Effector CD8-positive, alpha-beta T cell (primary cell): ENCODE measurements at places on chromosomes 12 and 14.

- DNase-seq, result no peak
These were observed 29.2 kb downstream of the RPH3A start for GRCh38 chr12:112820796-112821195.

GRCh38 chr12:44716711-44717110 lies 159.4 kb downstream of the NELL2 start:
- no peak for DNase-seq

- no peak for DNase-seq
These were observed 289.9 kb upstream of the KITLG start for GRCh38 chr12:88870000-88870737.

GRCh38 chr12:81872400-81872799 lies 113.2 kb upstream of the PPFIA2 start:
- DNase-seq, result no peak

GRCh38 chr14:52693036-52693435 lies 2.3 kb downstream of the ERO1A start:
- DNase-seq, result no peak
